ENCODE measurements at places on chromosomes 12 and 14.
A peak's percentile ranks its signal among the peaks of the same experiment; 100 is the strongest.

GRCh38 chr12:104695453-104696148 is 238.9 kb downstream of the CHST11 start:
- DNase-seq = no peak

DNA sequence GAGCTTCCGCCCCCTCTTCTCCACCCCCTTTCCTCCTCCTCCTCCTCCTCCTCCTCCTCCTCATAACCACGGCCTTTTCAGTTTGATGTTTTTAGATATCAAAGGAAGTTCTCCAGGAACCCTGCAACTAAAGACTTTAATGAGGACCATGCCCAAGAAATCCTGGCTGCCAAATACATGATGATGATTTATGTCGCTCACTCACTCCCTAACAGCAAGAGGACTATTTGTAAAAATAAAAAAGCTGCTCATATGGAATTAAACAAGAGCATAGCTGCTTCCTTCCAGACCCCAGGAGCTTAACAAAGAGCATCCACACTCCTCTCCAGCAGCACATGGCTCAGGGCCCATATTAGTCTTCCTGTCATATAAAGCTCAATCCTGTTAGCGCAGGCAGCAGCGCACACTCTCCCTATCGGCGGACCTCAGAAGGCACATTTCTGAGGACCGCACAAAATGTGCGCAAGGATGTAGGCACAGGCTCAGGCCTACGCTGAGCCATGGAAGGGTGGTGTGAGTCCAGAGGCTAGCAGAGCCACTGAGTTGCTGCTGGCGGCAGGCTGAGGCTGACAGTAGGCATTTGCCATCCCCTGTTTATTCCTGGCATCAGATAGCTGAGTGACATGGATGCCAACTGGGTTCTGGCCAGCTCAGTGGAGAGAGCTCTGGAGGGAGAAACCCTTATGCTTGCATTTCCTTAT is 232.8 kb downstream of the MSRB3 start:
- DNase-seq = no peak

DNA sequence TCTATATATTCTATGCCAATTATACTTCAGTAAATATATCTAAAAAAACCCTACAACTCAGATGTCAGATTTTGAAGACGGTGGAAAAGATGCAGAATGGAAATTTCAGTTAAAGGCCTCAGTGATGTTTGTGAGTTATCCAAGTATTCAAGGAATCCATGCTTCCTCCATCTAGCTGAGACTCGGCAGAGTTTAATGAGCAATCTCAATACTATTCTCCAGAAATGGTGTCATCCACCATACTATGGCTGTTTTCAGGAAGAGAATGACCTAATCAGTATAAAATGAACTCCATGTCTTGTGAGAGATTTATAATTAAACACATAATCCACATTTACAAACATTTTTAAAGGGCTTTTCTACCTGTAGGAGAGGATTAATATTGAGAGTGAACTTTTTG is 66.0 kb downstream of the KLHL28 start:
- DNase-seq = no peak

GRCh38 chr12:75986001-75986746 is 45.4 kb downstream of the PHLDA1 start:
- peak; percentile 75 for DNase-seq

DNA sequence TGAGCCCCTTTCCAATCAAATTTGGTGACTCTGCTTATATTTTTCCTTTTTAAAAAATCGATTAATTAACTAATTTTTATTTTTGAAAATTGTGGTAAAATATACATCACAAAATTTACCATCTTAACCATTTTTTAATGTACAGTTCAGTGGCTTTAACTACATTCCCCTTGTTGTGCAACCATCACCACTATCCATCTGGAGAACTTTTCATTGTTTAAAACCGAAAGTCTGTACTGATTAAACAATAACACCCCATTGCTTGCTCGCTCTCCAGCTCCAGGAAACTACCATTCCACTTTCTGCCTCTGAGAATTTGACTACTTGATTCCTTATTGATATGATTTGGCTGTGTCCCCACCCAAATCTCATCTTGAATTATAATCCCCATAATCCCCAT is 283.4 kb downstream of the C12orf75 start:
- no peak for DNase-seq

- no peak for DNase-seq
These were observed 429.9 kb downstream of the DAD1 start for GRCh38 chr14:22159099-22159498.

DNA sequence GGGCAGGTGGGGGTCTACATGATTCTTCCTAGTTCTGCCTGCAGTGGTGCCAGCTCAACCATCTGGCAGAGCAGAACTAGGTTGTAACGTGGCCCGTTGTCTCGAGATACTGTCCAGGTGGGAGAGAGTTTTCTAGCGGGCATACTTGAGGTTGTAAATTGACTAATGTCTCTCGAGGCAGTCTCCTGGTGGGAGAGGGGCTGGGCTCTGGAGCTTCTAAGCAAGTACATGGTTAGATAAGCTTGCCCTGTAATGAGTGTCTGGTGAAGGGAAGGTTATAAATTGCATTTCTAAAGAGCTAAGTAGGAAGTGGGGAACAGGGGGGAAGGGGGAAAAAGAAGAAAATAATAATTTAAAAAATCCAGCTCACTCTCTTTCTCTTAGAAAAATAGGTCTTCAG is 18.1 kb downstream of the BDKRB1 start:
- no peak for DNase-seq

DNA sequence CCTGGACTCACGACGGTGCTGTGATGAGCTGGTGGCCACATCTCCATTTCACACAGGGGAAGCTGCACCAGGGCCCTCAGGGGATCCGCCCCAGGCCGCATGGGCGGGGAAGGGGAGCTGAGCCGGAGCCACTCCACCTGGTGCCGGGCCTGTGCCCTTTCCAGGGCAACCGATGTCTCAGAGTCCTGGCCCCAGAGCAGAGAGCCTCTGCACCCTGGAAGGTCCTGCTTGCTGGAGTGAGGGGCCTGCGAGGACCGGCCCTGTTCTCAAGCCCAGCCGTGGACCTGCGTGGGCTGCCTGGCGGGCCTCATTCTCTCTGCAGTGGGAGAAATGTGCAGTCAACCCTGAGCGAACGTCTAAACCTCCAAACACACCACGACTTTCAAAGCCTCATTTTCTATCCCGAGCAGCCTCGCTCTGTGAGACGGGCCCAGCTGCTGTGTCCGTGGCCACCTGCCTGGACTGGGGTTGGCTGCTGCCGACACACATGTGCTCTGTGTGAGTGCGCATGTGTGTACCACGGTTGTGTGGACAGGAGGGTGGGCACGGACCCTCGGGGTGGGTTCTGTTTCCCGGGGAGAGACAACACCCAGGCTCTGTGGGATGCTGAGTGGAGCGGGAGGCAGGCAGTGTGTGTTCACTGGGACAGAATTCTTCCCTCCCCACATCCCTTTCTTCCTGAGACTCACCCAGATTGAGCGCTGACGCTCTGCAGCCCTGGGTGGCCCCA is 163.5 kb downstream of the KIF26A start:
- DNase-seq = no peak

DNA sequence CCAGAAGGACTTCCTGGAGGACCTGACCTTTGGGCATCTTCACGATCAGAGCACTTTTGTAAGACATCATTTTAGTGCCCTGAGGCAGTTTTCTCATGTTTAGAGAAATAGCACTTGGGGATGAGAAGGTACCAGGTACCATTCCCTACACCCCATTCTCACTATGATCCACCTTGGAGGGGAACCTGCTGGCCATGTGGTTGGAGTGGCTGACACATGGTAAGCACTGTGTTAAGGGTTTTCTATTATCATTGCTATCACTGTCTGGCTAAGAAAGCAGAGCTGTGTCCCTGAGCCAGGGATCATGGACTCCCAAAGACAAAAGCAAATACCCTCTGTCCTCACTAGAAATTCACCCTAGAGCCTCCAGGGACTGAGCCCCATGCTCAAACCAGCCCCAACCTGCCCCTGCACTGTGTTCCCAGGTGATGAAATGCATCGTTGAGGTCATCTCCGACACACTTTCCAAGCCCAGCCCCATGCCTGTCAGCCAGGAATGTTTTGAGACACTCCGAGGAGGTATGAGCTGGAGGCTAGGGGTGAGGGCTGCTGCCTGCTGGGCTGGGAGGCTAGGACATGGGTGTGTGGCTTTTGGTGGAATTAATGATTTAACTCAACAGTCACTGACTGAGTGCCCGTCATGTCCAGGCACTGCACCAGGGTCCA is 3.4 kb downstream of the CHGA start:
- DNase-seq = no peak
